Fibroblast of lung (primary cell): ENCODE measurements at places on chromosomes 1 and 21.

DNA sequence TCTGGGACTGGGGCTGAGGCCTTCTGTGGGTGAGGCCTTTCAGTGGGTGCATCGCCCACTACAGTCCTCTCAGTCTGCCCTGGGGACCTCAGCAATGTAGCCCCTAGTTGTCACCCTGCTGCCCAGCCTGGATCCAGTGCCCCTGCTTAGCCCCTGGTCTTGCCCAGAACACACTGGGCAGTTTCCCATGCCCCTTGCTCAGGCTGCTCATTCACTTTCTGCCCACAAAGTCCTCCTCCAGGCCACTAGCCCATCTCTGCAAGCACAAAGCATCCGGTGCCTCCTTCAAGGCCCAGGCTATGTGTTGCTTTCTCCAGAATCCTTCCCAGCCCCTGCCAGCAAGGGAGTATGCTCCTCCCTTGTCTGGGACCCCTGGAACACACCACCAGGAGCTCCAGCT, 5.4 kb upstream of the ADORA1 start:
- DNase-seq, result no peak

DNA sequence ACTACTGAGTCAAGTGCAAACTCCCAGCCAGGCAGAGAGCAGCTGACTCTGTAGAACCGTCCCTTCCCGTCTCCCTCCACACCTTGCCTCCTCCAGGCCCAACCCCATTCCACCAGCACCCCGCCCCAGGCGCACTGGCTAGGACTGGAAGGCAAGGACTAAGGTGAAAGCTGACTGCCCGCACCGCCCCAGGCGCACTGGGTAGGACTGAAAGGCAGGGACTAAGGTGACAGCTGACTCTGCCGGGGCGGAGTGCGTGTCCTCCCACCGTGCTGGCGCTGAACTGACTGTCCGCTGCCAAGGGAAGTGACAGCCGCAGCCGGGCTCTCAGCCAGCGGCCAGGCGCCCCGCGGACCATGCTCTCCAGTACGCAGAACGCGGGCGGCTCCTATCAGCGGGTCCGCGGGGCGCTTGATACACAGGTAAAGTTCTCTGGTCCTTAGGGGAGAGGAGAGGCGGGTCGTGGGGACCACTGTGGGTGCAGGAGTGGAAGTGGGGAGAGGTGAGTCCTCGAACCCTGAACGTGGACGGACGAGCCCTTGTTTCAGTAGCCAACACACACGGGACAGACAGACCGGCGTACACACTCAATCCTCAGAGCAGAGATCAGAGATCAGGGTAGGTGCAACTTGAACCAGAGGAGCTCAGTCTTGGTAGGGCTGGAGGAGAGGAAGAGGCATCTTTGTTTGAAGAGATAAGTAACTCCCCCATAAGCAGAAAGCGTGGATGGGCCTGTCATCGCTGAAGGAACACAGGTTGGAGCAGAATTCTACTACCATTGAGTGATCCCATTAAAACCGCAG, 58.0 kb downstream of the RBM11 start:
- no peak for DNase-seq

- no peak for DNase-seq
Measured at GRCh38 chr1:160451859-160452232, 51.5 kb downstream of the VANGL2 start.

DNA sequence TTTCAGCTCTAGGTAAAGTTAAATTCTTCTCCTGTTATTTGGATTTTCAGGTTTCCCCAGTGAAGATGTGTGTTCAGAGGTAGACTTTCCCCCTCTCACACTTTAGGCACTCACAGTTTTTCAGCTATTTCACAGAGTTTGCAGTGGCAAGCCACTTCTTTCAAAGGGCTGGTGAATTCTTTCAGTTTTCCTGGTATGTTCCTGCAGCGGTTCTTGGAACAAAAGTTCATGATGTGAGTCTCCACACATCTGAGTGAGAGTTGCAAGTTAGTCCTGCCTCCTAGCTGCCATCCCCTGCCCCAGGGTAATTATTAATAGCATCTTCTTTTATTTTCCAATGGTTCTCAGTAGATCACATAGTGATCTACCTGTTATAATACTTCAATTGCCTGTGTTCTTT, 27.3 kb upstream of the CD84 start:
- no peak for DNase-seq

- DNase-seq, result peak; percentile 68
Measured at GRCh38 chr1:113677250-113678158, 81.8 kb downstream of the PHTF1 start.

- DNase-seq, result no peak
Measured at GRCh38 chr1:972726-973458, 6.6 kb downstream of the PLEKHN1 start.

DNA sequence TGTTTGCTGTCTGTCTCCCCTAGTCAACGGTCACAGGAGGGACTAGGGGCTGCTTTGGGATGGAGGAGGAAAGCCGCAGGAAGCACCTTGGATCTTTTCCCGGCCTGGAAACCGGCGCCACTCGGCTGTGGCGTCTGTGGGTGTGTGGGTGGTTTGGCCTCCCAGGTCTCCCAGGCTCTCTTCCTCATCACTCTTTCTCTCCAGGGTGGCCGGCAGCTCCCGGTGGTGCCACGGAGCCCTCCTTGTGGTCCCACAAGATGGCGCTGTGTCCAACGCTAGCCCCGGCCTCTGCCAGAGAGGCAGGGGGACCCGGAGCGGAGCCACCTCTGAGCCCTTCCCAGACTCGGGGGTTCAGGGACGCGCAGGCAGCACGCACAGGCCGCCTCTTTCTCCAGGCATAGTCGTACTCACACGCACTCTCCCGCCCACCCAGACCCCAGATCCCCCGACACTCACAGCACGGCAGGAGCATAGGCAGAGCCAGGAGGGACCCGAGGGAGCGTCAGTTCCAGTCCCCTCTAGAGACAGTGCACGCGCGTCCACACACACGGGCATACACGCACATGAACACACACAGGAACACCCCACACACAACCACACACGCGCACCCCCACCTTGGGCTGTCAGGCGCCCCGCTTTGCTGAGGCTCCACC, 31.2 kb downstream of the CDCP2 start:
- peak; percentile 58 for DNase-seq

DNA sequence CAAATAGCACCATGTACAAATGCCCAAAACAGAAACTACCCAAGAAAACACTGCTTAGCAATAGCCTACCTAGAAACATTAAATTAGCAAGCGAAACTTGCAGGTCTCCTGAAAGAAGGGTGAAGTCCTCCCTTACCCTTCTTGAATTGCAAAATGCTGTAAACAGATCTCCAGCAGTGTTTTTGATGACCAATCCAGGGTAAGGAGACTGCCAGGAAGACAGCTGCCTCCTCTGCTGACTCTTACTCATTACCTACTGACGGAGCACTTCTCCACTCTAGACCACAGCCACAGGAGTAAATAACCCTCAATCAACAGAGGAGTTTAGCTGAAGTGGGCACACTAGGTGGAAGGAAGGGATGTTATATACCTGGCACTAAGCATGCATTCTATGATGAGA, 32.2 kb upstream of the GADD45A start:
- peak; percentile 80 for DNase-seq

DNA sequence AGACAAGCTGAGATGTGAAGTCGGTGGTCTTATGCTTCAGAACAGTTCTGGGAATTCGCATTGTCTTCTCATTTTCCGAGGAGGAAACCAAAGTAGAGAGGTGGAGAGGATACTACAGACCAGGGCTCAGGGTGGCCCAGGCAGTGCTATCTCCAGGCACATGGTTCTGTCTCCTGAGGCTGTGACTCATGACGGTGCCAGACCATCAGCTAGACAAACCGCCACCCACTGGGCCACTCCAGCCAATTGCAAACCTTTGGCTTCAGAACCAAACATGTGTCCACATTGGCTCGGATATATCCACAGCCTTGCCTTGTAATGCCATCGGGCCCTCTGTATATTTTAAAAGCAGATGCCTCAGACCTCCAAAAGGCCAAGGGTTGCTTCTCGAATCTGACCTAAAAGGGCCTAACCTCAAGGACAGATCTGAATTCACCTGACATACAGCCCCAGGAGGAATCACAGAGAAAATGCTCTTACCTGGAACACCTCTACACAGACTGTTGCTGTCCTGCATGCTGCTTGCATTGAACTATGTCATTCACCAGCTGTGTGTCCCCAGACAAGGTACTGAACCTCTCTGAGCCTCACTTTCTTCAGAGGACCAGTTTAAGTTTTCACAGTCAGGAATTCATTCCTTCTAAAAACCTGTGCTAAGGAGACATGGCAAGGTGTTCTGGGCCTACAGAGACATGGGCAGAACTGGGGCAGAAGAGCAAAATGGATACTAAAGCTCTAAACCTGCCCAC, 224.9 kb upstream of the JUN start:
- no peak for DNase-seq

DNA sequence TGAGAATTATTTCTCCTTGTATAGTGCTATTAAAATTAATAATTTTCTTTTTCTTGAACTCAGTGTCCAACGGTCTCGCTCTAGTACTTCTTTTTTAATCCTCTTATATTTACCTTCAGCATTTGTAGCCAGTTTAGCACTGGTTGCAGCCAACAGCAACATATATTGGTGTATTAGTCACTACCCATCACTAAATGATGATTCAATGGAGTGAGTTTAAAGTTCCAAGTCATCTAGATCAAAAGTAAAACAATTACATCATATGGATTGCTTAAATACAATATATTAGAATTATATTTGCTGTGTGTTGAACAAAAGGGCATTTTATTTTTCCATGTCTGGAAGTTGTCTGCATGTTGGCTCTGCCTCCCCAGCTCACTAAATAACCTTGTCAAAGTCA, 591.8 kb downstream of the ADGRL2 start:
- DNase-seq, result peak; percentile 87
